ENCODE measurements at places on chromosomes 5 and 9. TPM values are rescaled to one million over a fixed set of nuclear protein-coding genes. Genes with fewer than 3 reads are reported as not detected.

FGF10 gene
- total RNA-seq: 7.8 TPM

DCANP1 gene
- 0.09 TPM for total RNA-seq

- no peak for DNase-seq
These were observed 26.0 kb upstream of the TTLL11 start for GRCh38 chr9:122119166-122119521.

DNA sequence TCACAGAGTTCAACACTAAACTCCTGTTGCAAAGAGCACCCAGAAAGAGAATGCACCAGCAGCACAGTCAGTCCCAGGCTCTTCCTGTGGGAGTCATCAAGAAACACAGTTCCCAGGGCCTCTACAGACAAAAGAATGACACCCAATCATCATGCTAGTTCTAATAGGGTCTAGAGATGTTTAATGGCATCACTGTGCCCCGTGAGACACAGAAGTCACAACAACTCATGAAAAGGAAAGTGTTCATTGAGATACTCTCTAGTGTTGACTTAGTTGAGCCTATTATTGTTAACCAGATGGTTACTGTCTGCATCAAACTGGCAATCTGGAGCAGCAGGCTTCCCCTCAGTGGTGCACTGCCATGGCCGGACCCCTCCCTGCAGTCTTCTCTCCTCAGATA lies 1.6 kb downstream of the KLHL3 start:
- no peak for DNase-seq

GRCh38 chr5:103472830-103473229 lies 89.8 kb downstream of the NUDT12 start:
- peak; percentile 23 for DNase-seq

DNA sequence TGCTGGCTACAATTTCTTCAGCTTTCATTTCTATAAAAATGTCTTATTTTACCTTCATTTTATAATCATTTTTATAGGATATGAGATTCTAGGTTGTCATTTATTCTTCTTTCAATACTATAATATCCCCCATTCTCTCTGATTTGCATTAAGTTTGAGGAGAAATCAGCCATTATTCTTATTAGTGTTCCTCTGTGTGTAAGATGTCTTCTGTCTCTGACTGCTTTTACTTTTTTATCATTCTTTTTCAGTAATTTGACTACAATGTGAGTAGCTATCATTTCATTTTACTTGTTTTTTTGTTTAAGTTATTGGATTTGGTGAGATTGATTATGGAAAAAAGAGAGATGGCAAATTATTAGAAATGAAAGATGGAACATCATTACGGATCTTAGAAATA lies 13.6 kb upstream of the SREK1 start:
- no peak for DNase-seq

- no peak for DNase-seq
These were observed 10.3 kb downstream of the IPPK start for GRCh38 chr9:92659601-92660000.

DNA sequence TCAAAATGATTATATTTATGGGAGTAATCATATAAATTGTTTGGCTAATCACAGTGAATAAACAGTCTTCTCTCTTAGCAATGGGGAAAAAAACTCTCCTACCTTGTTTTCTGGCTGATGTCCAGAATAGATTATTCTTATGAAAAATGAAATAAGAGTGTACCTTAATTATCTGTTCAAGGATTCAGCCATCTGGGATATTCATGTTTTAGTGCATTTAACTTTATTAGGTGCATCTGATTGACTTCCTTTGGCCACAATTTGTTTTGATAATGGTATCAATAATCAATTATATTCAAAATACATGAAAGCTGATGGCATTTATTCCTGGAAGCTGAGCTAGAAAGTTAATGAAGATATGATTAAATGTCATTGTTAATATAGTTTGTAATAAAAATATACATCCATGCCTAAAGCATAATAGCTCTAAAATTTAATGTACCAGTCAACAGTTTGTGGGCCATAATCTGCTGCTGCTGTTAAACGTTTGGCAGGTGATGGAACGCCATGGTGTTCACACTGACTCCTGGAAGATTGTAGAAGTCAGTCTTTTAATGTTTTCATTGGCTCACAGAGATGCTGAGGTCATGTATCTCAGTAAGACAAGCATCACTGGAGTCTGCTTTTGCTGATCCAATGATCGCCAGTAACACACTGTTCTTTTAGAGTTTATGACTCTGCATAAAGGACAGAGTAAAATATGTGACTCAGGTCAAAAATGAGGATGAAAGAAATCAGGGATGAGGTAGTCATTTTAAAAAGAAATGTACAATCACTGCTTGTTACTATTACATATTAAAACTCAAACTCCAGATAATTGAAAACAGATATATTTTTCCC lies 105.8 kb downstream of the ISL1 start:
- DNase-seq: no peak

FOXD4L3 gene
- total RNA-seq: not detected

GRCh38 chr9:82680179-82680935 lies 382.6 kb downstream of the RASEF start:
- peak; percentile 1 for DNase-seq

- DNase-seq: no peak
These were observed 95.9 kb upstream of the PCSK1 start for GRCh38 chr5:96528826-96529474.

GRCh38 chr5:123122273-123122672 lies 33.2 kb downstream of the PRDM6 start:
- DNase-seq: no peak

SLC6A3 gene
- not detected for total RNA-seq
